ENCODE measurements at places on chromosomes 5 and 9.

DNA sequence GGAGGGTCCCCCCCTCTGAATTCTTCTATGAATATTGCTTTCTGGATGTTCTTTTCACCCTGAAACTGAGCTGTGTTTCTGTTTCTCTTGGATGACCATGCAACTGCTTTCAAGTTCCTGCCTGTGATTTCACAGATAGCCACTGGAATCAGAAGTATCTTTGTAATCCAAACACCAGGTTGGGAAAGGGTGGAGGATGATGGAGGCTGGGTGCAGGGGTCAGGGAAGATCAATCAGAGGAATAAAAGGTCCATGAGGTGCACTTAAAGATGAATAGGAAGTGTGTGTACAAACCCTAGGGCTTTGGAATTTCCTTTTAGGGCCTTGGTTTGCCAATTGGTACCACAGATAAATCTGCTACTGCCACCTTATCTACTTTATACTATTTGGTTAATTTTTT, 68.2 kb upstream of the AGXT2 start:
- no peak for DNase-seq

GRCh38 chr9:135903786-135904520, 3.4 kb downstream of the CAMSAP1 start:
- peak; percentile 13 for DNase-seq

DNA sequence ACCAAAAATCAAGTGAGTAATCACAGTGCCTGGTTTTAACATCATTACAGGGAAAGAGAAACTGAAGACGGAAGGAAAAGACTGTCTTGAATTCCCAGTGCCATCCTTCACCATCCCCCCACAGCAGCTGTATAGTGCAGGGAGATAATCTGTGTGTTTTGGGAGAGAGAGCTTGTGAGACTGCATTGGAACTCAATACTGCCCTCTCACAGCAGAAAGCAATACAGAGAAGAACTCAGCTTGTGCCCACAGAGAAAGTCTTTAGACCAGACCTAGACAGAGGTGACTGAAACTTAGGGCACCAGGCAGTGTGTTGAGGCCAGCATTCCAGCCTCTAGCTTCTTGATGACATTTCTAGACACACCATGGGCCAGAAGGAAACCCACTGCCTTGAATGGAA, 754.7 kb upstream of the CDH6 start:
- DNase-seq: no peak

GRCh38 chr5:142806841-142807267, 36.7 kb downstream of the ARHGAP26 start:
- DNase-seq: no peak

DNA sequence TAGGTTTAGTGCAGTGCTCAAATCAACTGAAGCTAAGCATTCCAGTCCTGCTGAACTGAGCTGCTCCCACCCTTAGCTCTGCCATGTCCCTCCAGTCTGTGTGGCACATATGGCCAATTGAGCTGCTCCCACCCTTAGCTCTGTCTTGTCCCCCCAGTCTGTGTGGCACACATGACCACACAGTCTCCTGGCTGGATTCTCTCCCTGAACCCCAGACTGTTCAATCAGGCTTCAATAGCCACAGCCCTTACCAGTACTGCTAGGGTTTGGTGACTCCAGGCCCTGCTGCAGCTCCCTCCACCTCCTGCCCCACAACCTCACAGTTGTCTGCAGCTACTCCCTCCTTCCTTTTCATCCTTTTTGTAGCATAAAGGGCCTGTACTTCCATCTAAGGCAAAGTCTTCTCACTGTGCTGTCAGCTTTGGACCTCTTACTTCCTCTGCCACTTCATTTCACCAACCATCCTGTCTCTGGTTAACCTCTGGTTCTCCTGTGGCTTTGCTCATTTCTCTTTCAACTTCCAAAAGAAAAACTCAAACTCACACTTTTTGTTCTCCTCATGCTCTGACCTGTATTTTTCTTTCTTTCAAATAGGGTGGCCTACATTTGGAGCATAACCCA, 50.8 kb downstream of the ADAMTS12 start:
- no peak for DNase-seq

DNA sequence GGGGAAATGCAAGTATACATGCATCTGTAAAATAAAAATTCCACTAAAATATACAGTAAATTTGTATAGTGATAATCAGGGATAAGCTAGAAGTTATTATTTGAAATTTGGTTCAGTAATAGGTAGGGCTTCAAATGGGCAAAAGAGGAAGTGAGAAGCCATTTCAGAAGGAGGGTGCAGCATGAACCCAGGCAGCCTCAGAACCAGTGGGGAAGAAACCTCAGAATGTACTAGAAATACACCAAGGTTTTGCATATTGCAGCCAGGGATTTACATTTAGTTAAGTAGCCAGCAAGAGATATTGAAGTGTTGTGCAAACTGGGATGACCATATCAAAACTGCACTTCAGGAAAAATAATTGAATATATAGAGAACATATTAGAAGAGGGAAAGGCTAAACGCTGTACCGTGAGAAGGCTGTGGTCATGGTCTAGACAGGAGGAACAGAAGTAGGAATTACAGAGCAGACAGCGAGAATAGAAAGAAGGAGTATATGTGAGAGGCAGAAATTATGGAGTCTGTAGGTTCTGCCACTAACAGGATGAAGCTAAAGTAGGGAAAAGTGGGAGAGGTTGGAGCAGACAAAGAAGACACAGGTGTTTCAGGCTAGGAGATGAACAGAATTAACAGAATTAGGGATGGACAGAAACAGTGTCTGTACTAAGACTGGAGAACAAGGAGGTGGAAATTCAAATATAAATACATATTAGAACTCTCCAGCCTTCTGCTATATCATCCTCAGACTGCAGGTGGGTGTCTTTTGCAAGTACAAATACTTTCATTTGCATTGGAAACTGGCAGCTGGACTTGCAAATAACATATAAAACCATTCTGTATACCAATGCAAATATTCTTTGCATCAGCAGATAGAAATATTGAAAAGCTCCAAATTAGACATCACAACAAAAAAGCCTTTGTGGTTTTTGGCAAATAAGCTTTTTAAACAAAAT, 335.6 kb downstream of the ZNF608 start:
- no peak for DNase-seq

DNA sequence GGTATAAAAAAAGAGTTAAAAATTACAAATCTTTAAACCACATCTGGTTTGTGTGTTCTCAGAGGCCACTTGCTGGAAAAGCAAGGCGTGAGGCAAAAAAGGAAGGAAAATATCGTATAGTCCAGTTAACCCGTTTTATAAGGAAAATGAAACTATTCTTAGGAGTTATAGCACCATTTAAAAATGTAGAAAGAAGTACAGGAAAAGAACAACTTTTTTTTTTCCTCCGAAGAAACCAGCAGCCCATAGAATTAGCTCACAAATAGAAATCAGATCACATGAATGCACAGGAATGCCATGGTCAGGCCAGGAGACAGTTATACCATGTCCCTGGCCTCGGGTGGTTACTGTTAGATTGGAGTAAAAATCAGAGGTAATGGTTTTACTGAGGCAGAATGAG, 241.6 kb downstream of the FBXL7 start:
- no peak for DNase-seq

DNA sequence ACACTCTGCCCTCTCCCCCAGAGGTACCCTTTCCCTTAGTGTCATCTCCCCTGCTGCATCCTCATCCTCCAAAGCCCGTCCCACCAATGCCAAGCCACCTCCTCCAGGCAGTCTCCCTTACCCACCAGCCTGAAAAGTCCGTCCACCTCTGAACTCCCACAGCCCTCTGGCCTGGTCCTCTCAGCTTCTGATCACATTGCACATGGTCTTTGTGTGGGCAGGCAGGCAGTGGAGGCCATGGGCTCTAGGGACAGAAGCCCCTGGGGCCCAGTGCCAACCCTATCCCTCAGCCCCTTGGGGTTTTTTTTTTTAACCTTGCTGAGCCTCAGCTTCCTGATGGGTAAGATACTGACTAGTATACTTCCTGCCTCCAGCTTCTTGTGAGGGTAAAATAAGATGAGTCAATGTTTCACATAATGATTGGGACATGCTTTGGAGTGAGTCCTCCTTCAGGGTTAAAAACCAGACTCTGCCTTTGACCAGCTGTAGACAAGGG, 19.4 kb downstream of the CSF1R start:
- DNase-seq: no peak

DNA sequence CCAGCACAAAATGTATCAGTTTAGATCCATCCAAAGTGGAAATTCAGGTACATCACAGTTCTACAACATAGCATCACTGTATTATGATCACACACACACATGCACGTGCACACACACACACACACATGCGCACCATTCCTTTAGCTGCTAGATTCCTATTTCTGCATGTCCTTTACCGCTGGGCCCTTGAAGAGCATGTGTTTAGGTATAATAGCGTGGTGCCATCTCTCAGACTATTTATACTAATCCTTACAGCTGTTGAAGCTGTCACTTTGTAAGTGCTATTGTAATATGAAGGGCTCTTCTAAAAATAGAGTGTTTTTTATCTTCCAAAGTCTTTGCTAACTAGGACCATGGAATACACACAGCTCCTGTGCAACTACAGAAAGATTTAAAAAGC, 308.8 kb upstream of the TRPC7 start:
- DNase-seq: no peak

- no peak for DNase-seq
Observed at GRCh38 chr9:114691046-114691955, 9.3 kb upstream of the TEX48 start.

DNA sequence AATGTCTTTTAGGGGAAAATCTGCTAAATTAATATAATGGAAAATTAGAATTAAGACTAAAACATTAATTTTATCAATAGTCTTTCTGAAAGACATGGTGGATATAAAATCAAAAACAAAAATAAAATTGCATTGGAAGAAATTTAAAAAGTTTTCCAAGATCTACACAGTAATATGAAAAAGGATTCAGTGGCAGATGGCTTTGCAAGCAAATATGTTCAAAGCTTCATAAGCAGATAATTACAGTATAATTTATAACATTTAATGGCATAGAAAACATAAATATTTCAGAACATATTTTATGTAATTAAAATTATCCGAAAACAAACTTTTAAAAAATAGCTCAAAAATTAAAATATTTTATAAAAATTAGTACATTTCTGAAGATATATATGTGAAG, 512.4 kb upstream of the CYLC2 start:
- DNase-seq: no peak

- DNase-seq: no peak
Observed at GRCh38 chr5:41347569-41347968, 134.2 kb upstream of the C6 start.

- no peak for DNase-seq
Observed at GRCh38 chr9:129377931-129378661, 200.0 kb upstream of the IER5L start.

- DNase-seq: no peak
Observed at GRCh38 chr9:105346273-105346672, 101.6 kb upstream of the FSD1L start.

DNA sequence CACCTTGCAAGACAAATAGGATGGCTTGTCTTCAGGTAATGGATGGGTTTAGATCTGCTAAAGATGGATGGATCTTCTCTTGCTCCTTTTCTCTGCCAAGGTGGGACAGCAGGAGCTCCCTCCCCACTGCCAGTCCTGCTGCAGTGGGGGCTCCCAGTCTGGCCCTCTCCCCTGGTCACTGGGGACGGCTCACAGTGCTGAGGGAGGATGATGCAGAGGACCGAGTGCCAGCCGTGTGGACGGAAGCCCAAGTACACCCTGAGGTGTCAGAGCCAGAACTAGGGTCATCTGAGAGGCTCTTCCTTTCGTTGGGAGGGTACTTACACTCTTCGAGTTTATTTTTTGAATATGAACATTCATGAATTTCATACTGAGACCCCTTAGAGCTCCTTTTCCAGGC, 5.7 kb downstream of the CCDC69 start:
- DNase-seq: no peak

GRCh38 chr9:22169727-22170503, 160.8 kb upstream of the CDKN2B start:
- no peak for DNase-seq

DNA sequence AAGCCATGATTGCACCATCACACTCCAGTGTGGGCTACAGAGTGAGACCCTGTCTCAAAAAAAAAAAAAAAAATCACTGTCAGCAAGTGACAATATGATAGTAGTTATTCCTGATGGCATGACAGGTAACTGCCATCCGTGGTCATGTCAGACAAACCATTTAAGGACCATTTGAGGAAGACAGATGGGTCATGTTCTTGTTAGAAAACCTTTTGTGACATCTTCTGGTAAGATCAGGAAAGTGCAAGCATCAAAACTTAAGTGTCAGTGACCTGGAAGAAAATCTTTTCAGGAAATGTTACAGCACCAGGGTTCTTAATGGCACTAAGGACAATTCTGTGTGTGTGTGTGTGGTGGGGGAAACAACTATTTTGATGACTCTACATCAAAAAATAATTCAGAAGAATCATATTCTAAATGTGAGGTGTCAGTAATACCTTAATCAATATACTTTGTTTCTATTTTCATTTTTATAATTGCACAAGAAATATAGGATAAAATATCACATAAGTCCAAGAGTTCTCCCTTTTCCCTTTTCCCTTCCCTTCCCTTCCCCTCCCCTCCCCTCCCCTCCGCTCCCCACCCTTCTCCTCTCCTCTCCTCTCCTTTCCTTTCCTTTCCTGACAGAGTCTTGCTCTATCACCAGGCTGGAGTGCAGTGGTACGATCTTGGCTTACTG, 17.8 kb downstream of the SLC38A9 start:
- no peak for DNase-seq

- DNase-seq: no peak
Observed at GRCh38 chr5:14442536-14442935, 139.1 kb upstream of the OTULINL start.

DNA sequence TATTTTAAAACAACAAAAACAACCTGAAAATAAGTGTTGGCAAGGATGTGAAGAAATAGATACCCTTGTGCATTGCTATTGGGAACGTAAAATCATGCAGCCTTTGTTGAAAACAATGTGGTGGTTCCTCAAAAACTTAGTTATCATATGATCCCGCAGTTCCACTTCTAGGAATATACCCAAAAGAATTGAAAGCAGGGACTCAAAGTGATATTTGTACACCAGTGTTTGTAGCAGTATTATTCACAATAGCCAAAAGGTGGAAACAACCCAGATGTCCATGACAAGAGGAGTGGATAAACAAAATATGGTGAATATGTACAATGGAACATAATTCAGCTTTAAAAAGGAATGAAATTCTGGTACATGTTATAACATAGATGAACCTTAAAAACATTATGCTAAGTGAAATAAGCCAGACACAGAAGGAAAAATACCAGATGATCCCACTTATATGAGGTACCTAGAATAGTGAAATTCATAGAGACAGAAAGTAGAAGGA, 29.0 kb downstream of the IRF1 start:
- no peak for DNase-seq

GRCh38 chr5:159189310-159189709, 20.0 kb downstream of the RNF145 start:
- no peak for DNase-seq
